ENCODE measurements at places on chromosomes 7 and 10. TPM values are rescaled to one million over a fixed set of nuclear protein-coding genes. Genes with fewer than 3 reads are reported as not detected.

FLNC gene
- total RNA-seq: 0.09 TPM

CASP2 gene
- total RNA-seq: 106 TPM

EEF1AKMT2 gene
- 21.4 TPM for total RNA-seq

SRPK2 gene
- total RNA-seq: 42.9 TPM

DNA sequence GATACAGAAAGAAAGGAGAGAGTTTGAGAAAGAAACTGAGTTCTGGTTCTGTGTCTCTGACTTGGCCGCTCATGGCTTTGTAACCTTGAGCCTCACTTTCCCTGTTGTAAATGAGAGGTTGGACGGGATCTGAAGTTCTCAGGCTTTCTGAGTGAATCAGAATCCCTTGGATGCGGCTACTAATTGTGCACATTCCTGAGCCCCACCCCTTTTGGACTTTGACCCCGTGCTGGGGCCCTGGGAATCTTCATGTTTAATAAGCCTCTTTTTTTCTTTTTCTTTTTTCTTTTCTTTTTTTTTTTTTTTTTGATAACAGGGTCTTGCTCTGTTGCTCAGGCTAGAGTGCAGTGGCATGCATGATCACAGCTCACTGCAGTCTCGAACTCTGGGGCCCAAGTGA, 26.9 kb downstream of the SLC25A28 start:
- no peak for DNase-seq

DNA sequence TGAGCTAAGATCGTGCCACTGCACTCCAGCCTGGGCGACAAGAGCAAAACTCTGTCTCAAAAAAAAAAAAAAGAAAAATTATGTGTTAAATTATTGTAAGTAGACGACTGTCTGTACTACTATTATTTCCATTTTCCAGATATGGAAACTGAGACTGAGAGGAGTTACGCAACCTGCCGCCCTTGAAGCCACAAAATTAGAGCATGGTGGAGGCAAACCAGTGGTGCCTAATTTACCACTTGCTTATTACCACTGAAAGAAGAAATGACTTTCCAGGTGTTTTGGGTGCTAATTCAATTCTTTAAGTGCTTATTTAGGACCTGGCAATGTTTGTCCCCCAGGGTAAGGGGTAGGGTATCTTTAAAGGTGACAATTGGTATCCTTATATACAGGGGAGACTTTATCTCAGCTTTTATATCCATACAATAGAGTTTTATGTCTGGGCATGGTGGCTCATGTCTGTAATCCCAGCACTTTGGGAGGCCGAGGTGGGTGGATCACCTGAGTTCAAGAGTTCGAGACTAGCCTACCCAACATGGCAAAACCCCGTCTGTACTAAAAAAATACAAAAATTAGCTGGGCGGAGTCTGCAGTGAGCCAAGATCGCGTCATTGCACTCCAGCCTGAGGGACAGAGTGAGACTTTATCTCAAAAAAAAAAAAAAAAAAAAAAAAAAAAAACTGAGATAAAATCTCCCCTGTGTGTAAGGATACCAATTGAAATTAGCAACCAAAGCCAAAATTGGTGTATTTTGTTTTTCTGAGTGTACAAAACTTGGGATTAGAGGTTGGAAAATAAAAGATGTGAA, 16.6 kb upstream of the CAMK1D start:
- no peak for DNase-seq

DNA sequence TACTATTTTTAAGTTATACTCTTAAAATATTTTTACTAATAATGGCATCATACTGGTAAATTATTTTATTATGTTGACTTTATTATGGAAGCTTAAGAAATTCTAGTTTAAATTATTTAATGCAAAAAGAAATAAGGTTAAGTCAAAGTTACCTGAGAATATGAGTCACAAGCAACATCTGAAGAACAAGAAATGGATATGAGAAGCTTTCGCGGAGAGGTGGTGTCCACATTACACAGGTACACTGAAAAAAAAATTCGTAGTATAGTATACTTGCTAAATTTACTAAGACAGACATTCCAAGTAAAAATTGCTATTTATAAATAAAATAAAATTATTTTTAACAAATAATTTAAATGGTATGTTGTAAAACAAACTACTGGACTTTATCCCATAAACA, 143.8 kb downstream of the AVL9 start:
- no peak for DNase-seq

DNA sequence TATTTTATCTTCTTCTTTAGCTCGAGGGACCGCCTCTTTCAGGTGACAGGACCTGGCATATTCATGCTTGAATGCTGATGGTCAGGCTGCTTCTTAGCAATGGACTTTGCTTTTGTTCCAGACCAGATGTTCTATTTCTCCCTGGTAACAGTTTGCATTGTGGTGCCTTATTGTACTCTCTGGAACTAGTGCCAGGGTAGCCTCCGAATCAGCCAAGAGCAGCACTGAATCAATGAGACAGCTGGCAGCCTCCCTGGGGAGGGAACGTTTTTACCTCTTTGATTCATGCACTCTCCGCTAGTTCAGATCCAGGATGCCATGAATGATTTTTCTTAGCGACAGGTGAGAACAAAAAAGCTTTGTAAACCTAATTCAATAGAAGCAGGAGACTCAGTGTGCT, 54.1 kb upstream of the NXPH1 start:
- DNase-seq: no peak

- no peak for DNase-seq
Observed at GRCh38 chr7:85010306-85010705, 176.6 kb downstream of the SEMA3D start.

DNA sequence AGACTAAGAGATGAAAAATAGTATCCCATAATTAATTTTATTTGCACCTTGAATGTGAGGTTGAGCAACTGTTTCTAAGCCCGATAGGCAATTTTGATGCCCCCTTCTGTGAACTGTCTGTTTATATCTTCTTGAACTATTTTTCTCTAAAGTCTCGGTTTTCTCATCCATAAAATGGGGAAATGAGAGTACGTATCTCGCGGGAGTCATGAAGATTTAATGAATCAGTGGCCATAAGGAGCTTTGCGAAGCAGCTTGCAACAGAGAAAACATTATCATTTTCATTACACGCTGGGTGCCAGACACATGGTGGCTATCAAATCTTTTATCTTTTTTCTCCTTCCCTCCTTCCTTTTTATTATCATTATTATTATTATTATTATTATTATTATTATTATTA, 108.1 kb upstream of the CARD11 start:
- no peak for DNase-seq

GRCh38 chr7:50449501-50449880, 659 bp downstream of the FIGNL1 start:
- DNase-seq: no peak

DNA sequence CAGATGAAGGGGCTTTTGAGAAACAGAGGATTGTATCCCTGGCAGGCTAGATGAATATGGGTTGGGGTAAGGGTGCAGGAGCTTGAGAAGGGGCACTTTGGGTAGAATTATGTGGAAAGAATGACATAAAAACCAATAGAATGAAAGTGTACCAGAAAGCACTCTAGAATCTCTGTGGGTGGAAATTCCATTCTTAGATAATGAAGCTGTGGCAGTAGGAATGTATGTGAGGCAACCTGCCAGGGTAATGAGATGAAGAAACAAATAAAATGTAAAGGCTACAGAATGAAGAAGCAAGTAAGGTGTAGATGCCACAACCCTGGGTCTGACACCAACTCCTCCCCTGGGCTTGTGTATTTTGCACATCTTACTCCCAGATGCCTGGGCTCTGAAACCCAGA, 16.8 kb downstream of the NOBOX start:
- no peak for DNase-seq

- no peak for DNase-seq
Observed at GRCh38 chr7:78412216-78412858, 613.8 kb downstream of the PHTF2 start.

DNA sequence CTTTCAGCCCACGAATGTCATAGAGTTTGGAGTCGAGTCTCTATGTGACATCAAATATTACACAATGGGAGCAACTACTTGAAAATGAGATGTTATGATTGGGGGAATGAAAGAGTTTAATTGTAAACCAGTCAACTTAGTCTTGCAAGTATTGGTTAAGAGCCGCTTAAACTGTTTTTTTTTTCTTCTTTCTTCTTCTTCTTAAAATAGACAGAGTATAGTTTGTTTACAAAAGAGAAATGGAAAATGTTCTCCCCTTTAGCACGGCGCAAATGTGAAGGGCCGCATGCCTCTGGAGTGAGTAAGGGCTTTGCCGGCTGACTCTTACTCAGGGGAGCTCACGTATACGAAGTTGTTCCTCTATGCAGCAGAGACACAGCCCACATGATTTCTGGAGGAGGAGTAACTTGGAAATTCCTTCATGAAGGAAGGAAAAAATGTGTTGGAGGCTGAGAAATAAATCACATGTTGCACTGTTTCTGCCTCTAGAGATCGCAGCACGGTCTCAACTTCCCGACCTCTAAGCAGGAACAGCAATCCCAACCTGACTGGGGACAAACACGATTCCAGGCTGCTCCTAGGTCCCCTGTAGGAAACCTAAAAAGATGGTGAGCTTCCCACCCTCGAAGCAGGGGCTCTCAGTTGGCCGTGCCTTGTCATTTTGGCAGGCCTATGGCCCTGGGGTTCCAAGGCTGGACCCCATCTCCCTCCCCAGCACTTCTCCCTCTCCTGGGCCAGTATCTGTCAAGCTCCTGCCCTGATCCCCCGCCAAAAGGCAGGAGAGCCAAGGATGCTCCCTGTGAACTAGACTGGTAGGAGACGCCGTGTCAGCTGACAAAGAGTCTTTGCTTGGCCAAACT, 44.8 kb downstream of the MYOF start:
- DNase-seq: no peak

- DNase-seq: no peak
Observed at GRCh38 chr10:89706011-89706410, 4.6 kb downstream of the KIF20B start.

GRCh38 chr7:6392712-6393666, 54.8 kb downstream of the DAGLB start:
- DNase-seq: peak; percentile 75

GRCh38 chr10:128064108-128064969, 61.9 kb downstream of the MKI67 start:
- DNase-seq: peak; percentile 88

DNA sequence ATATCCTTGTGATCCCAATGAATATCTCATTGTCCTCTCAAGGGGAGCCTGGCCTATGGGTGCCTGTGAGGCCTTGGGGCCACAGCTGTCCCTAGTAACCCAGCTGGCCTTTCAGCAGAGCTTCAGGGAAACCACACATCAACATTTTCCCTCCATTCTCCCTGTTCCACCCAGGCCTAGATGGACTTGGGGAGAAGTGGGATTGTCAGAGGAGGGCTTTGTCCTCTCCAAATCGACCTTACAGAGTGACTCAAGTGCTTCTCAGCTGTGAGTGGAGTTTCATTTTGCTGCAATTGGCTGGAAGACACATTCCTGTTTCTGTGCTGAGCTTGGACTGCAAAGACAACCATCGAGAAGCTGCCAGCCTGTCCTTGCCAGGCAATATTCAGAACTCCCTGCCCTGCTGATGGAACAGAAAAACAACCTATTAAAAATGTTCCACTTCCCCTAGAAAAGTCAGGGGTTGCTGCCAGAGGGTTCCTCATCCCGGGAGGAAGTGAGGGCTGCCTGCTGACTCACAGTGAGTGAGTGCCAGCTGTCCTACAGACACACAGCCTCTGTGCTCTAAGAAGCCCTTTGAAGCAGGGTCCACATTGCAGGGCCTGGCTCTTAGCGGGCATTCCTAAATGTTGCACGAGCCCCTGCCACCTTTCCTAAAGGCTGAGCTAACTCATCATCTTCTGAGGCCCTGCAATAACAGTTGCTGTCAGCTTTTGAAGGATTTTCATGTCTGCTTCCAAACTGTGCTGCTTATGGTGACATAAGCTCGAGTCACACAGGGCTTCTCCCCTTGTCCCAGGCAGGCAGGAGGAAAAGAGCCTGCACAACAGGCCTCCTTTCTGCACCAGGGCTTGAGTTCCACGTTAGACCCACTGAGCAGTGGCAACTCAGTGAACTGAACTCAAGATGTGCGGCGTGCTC, 20.5 kb downstream of the STRA8 start:
- no peak for DNase-seq

Data from activated CD4-positive, alpha-beta T cell treated with anti-CD3 and anti-CD28 coated beads for 36 hours (primary cell).